ENCODE measurements at places on chromosomes 12 and 14.
A peak's percentile ranks its signal among the peaks of the same experiment; 100 is the strongest.

- DNase-seq: peak; percentile 11
These were observed 47.7 kb upstream of the MAP3K9 start for GRCh38 chr14:70856851-70857495.

DNA sequence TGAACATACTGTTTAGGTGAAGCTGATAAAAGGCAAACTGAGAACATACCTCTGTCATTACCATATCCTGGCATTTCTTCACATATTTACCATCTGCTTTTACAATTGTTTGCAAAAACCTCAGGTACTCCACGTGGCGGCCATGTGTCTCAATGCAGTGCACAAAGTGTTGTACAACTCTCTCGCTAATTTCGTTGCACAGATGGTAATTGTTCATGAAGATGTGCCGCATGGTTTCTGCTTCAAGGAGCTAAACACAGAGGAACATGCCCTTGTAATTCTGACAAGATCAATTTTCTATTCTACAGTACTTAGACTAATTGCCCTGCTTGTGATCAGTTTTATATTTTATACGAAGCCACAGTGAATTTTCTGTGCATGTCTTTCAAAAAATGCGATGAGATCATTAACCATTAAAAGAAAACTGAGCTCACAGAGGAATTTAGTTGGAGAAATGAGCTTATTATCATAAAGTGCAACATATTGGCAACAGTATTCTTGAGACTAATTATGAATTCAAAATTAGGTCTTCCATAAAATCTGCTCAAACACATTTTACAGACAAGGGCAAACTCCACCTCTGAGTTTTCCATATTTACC, 233.8 kb downstream of the ITPR2 start:
- no peak for DNase-seq

DNA sequence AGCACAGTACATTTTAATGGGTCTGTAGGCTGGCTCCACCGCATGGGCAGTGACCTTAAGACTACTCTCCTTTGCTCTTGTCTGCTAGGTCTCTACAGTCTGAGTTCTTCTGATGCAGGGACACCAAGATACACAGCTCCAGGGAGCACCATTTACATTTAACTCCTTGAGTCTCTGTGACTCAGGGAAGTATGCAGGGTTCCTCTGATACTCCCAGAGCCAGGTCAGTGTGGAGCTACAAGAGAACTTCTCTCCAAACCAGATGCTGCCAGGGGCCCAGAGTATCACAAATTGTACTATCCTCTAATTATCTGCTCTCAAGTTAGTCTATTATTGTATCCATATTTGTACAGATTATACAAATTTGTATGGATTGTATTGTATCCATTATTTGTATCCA, 15.2 kb downstream of the ZFP36L1 start:
- DNase-seq: no peak

- DNase-seq: no peak
These were observed 154.9 kb downstream of the MED13L start for GRCh38 chr12:116122628-116123027.

- DNase-seq: no peak
These were observed 91.9 kb downstream of the BICD1 start for GRCh38 chr12:32198555-32198954.

DNA sequence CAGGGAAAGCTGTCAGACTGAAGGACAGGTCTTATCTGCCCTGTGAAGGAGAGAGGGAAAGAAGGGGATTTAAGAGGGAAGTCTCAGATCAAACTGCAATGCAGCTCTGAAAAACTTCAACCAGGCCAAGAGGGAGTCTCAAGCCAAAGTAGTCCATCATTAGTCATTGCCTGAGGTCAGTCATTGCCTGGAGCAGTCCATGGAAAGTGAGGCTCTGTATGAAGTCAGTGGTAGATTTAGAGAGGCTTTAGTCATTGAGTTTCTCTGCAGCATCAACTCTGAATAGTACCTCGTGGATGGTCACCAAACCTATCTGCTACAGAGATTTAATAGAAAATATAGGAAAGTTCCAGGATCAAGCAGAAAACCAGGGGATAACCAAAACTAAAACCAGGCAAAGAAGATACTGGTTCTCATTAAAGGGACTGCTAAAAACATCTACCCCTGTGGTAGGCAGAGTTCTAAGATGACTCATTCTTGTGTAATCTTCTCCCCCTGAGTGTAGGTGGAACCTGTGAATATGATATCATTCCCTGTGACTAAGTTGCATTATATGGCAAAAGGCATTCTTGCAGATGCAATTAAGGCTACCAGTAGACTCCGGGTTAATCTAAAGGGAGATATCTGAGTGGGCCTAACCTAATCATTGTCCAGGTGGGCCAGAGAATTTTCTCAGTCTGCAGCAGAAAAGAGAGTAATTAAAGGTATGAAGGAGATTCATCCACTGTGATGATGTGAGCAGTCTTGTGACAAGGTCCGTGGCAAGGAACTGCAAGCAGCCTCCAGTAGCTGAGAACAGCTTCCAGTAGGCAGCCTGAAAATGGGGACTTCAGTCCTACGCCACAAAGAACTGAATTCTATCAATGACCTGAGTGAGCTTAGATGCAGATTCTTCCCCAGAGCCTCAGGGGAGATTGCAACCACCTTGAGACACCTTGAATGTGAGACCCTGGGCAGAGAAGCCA, 123.1 kb downstream of the GALC start:
- DNase-seq: peak; percentile 79
